ENCODE measurements at places on chromosomes 6 and 20.
A peak's percentile ranks its signal among the peaks of the same experiment; 100 is the strongest.

DNA sequence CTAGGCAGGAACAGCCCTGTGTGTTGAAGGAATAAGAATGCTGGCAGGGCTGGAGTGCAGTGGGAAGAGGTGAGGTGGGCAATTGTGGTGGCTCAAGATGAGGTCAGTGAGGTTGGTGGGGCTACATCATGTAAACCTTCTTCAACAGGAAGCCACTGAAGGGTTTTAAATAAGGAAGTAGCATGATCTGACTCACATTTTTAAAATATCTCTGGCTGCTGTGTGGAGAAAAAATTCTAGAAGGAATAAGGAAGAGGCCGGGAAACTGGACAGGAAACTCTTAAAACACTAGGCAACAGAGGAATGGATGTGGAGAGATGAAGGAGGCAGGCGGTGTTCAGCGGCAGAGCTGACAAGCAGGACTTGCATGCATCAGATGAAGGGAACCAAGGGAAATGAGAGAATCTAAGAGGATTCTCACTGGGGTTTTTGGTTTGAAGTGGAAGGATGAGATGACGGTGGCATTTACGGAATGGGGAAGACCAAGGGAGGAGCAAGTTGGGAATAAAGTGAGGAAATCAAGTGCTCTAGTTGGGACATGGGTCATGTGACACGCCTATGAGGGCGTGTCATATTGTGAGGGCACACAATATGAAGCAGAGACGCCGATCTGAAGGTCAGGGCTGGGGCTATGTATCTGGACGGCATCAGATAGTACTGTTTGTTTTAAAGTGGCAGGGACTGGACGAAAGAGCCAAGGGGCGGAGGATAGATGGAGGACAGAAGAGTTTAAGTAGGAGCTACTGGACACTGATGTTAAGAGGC, 18.2 kb downstream of the TMEM242 start:
- peak; percentile 54 for DNase-seq

DNA sequence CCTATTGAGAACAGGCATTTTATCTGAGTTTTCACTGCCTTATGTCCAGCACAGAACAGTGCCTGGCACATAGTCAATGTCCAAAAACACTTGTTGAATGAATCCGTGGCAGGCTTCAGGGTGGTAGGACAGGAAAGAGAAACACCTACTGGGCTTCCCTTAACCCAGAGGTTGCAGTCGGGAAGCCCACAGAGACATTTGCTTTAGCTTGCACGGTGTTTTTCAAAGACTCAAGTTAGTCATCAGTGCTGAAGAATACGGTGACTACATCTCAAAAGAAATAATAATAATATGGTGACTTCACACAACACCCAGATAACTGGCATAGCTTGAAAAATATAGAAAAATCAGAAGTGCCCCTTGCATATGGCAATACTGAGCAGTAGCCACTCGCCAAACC, 160.4 kb downstream of the CD83 start:
- no peak for DNase-seq

GRCh38 chr6:96015518-96016333, at the start of gene FUT9:
Gene FUT9 (plus strand): TSS chr6:96015974. CDS start chr6:96203156, 187,182 bp downstream.
- no peak for DNase-seq

DNA sequence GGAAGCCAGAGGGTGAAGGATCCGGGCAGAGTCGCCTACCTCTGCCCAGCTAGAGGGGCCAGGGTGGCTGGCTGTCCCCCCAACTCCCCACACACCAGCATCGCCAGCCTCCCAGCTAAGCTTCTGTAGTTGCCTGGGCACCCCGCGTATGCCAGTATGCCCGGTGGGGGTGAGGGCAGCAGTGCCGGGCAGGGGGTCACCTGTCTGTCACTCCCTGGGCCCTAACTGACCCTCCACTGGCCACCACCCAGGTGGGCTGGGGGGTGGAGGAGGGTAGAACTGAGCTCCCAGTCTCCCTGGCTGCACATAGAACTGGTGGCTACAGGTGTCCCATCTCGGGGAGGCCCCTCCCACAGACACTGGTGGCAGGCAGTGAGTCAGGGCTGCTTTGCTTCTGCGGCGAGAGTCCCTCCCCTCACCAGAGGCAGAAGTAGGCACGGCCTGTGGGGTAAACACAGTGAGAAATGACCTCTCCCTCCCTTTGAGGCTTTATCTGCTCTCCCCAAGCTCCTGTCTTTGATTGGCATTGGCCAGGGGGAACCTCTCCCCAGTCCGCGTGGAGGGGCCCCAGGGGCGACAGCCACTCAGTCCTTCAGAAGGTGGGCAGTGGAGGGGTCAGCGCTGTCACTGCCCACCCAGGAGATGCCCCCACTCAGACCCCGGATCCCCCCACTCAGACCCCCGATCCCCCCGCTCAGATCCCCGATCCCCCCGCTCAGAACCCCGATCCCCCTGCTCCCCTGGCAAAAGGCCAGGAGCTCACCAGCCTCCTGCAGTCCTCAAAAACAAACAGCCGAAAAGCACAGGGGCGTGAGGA, 2.5 kb downstream of the NTSR1 start:
- DNase-seq, result no peak

- DNase-seq, result no peak
Measured at GRCh38 chr20:45611054-45611453, 18.5 kb upstream of the WFDC10A start.

DNA sequence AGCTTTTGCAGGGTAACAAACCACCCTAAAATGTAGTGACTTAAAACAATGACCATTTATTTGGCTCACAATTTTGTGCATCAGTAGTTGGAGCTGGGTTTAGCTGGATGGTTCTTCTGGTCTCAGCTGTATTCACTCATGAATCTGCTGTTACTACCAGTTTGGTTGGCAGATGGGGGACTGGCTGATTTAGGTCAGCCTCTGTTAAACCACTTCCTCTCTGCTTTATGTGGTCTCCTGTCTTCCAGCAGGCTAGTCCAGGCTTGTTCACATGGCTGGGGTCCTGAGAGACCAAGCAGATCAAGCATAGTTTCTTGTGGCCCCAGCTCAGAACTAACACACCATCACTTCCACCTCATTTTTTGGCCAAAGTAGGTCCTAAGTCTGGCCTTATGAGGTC, 67.2 kb upstream of the LAMP5 start:
- no peak for DNase-seq

DNA sequence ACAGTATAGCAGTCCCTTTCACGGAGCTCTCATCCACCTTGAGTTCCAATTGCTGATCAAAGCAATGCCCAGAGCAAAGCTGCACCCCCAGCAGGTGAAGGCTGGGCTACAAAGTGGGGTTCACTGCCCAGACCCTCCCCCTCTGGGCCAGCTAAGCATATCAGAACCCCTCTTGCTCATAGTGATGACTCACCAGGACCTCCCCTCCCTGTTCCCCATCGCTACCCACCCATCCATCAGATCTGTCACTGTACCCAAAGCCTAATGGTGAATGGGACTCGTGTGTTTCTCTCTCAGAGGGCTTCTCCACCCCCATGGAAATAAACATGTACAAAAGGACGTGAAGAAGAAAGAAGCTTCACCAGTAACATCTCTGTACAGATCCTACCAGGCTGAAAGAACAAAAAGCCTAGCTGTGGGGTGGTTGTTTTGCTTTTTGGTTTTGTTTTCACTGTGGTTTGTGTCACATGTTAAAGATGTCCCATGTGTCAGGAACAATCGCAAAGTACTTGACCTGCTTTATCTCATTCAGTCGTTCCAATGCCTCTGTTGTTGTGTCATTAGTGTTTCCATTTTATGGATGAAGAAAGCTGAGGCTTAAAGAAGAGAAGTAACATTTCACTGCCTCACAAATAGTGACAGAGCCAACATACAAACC, 518.5 kb downstream of the CD83 start:
- no peak for DNase-seq

DNA sequence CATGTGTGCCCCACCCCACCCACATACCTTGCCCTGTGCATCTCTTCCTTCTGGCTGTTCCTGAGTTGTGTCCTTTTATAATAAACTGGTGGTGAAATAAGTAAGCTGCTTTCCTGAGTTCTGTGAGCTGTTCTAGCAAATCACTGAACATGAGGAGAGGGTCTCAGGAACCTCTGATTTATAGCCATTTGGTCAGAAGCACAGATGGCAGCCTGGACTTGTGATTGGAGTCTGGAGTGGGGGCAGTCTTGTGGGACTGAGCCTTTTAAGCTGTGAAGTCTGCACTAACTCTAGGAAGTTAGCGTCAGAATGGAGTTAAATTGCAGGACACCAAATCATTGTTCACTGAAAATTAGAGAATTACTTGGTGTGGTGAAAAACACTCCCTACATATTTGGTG, 245.4 kb downstream of the LRFN2 start:
- no peak for DNase-seq

GRCh38 chr6:144378437-144378836, 93.3 kb downstream of the UTRN start:
- DNase-seq, result no peak

Measured in glomerular endothelial cell (primary cell).